Kidney epithelial cell (primary cell): ENCODE measurements at places on chromosomes 2 and 18. TPM values are rescaled to one million over a fixed set of nuclear protein-coding genes. Genes with fewer than 3 reads are reported as not detected.
A peak's percentile ranks its signal among the peaks of the same experiment; 100 is the strongest.

- no peak for DNase-seq
Observed at GRCh38 chr2:238868616-238869292, 20.9 kb downstream of the TWIST2 start.

GRCh38 chr18:57728941-57729511 lies 74.1 kb downstream of the ATP8B1 start:
- peak; percentile 60 for DNase-seq

The GCFC2 gene
- 19.2 and 19.8 TPM in 2 replicates for total RNA-seq

DNA sequence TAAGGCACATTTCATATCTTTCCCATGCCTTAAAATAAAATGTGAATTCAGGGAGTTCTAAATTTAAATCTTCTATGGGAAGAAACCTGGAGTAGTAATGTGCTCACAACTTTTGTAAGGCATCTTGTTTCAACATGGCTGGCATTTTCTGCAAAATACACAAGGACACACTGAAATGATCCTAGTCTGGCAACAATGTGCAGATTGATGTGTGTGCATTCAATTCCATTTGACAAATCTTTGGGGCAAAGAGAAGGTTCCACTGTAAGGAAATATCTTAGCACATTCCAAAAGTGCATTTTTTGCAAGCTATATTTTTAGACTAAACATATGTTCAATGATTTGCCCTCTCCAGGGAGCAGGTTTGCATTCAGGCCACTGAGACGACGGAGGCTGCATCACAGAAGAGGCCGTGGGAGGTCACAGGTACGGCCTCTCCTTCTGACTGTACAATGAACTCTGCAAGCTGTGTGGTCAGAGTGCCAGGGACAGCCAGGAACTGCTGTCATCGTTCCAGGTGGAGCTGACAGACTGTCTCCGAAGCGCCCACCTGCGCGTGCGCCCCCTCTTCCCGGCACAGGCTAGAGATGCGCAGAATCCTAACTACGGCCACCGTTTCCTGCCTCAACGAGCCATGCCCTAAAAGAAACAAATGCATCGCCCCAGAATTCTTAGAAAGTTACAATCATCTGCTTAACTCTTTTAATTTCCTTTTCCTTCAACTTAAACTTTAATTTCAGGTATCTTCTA lies 149.2 kb upstream of the POU3F3 start:
- no peak for DNase-seq

DNA sequence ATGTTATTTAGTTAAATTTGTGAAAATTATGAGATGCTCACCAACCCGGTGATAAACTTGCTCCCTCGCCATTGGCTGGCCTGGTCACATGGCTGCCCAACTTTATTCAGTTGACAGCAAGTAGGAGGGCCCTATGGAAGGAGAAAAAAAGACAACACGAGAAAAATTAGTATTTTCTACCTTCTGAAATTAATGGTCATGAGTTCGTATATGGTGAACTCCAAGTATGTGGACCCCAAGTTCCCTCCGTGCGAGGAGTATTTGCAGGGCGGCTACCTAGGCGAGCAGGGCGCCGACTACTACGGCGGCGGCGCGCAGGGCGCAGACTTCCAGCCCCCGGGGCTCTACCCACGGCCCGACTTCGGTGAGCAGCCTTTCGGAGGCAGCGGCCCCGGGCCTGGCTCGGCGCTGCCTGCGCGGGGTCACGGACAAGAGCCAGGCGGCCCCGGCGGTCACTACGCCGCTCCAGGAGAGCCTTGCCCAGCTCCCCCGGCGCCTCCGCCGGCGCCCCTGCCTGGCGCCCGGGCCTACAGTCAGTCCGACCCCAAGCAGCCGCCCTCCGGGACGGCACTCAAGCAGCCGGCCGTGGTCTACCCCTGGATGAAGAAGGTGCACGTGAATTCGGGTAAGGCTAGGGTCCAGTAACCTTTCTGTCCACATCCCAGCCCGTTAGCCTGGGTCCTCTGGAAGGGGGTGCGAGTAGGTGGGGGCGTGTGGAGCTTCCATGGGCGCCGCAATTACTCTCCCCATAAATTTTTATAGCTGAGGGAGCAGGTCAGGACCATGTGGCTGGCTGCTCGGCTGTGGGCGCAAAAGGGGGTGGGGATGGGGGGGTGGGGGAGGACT lies at the start of gene HOXD4:
HOXD4 (plus strand) TSS at position 109 of the 846 bp plus-strand sequence; CDS start at position 193, 84 bp downstream.
- DNase-seq: no peak

DNA sequence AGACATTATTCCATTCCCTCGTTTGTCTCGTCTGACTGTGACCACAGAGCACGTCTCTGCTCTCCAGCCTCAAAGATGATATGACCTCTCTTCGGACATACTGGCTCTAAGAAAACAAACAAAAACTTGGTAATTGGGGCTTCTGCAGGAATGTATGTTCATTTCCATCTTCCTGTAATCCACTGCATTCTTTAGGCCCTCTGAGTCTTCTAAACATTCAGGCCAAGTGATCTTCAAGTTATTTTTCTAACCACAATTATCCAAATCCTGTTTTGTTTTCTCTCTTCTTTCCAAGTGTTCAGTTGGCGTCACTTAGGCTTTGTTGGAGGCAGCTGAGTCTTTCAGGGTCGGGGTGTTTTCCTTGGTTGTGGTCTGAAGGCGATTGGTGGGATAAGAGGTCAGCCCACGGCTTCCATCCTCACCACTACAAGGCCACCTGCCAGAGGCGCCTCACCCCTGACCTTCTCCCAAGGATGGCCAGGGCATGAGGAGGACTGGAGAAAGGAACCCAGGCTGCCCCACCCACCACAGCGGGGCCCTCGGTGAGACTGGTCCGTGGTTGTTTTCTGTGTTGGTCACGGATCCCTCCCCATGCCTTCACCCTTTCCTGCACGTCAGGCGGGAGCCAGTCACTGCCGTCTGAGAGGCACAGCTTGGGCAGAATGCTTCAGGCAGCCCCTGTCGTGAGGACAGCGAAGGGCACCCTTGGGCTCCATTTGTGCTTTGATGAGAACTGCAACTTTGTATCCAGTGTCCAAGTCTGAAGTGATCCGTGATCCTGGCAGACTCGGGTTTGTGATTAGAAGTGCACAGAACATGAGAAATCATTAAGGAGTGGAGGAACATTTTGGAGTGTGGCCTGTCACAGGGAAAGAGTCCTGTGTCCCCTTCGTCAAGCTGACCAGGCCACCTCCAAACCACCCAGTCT lies 88.6 kb upstream of the FHL2 start:
- DNase-seq: peak; percentile 14

DNA sequence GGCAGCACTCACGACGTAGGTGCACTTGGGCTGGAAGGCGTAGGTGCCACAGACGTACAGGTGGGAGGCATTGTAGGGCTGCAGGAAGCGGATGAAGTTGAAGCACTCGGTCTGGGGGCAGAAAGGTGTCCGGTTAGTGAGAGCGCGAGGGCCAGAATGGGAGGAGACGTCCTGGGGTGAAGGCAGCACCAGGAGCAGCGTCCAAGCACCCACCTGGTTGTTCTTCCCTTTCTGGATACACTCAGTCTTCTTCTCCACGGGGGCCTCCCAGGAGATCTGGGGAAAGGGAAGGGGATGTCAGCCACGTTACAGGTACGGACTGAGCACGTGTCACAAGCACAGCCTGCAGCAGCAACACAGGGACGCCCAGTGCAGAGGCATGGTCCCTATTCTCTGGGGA lies 4.2 kb downstream of the SEMA4C start:
- DNase-seq: no peak

GRCh38 chr2:200477667-200478131 lies 32.2 kb downstream of the KCTD18 start:
- DNase-seq: no peak

- no peak for DNase-seq
Observed at GRCh38 chr18:56711708-56712445, 60.7 kb downstream of the WDR7 start.
